Esophagus muscularis mucosa (tissue), 4 donors: ENCODE measurements at places on chromosomes 1 and 21.

- DNase-seq = no peak
These were observed 1342.7 kb upstream of the ADGRL4 start for GRCh38 chr1:80349218-80349617.

DNA sequence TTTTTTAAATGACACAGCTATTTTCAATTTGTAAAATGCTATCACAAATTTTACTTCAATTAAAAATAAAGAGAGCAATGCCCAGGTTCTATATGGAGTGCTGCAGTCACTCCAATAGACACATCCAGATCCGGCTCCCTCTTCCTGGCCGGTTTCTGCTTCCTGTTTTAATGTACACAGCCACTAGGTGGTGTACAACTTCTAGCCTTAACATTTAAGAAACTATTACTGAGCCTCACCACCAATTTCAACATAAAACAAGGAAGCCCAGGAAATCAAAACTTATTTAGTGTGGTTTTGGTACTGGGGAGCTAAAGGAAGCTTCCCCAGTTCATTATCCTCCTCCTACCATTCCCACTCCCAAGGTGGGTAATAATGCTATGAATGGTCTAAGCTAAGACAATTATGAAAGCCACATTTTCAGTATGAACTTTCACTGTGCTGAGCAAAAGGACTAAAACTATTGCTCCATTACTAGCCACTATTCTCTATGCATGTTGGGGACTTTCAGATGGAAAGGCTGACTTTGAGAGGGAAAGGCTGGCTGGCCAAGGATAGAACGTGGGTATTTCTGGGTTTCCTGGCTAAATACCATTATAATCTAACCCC, 25.5 kb upstream of the MTMR11 start:
- no peak for DNase-seq

DNA sequence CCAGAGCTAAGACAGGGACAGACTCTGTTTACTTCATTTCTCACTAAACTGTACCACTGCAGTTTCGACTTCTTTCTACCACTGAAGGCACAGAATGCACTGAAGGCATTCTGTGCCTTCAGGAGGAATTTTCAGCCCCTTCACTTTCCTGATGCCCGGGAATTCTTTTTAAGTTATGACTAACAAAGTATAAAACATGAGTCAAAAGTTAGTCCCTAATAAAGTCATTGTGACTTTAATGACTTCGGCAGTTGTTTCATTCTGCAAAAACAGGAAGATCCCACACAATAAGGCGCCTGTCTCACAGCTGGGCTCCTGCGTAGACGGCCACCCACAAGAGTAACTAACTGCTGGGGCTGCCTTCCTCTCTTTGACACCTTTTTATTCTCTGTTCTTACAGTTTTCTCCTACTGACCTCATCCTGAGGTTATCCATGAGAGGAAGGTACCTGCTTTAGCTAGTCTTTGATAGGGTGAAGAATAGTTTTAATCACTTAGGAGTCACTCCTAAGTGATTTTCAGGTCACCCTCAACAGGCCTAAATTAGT, 183.9 kb upstream of the SGIP1 start:
- no peak for DNase-seq

DNA sequence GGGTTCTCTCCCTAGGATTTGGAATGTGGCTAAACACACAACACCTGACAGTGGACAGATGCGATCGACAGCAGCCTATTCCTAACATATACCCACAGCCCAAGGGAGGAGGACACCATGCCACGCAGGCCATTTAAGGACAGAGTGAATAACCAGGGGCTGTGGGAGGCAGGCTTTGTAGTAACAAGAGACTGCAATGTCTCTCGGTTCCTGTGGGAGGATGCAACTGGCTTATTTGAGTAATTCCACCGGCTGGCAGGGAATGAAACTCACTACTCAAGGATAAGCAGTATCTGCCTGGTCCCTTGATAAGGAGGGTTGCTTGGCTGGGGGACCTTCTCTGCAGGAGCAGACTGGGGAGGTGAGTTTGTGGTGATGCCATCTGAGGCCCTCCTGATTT, 109.6 kb downstream of the PCP4 start:
- DNase-seq = no peak

GRCh38 chr1:165580931-165581871, 37.4 kb downstream of the LRRC52 start:
- DNase-seq = no peak

- DNase-seq = no peak
These were observed 107.1 kb downstream of the NIBAN1 start for GRCh38 chr1:184866991-184867788.

DNA sequence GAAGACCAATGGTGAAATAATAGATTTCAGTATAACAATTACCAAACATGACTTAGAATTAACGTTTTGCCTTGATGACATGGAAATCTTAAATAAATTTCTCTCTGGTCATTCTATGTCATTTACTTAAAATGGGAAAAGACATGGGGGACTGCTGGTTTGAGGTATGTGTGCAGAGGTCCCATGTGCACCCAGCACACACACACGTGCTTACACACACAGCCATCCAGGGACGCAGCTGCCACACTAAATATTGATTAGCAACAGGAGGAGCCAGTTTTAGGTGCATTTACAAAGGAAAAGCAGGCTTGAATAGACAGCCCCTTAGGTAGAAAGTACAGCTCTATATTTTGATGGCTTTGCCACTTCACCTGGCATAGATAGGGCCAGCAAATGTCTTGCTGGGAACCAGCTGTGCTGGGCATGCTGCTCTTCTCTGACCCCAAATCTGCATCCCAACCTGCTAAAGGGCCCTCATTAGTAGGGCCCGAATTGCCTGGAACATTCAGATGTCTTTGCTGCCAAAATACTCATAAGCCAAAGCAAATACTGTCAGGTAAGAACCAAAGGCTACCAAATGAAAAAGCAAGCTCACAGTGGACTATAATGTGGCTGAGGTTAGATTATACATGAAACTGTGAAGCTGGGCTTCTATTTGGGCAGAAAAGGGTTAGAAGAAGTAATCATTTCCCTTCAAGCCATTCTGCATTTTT, 399.9 kb downstream of the HHAT start:
- no peak for DNase-seq

DNA sequence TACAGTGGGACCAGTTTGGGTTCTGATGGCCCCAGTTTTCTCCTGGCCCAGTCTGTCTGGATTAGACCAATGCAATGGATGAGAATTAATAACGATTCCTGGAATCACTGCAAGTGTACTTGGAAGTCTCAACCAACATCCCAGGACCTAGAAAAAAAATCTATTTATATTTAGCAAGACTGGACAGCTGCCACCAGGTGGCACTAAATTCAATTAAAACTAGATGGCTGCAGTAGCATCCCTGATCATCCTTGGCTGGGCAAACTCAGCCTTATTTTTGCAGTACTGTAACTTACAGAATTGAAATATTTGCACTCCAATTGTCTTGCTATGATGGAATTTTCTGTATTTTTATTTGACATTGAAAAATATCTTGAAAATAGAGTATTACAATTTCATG, 165.7 kb downstream of the NCAM2 start:
- no peak for DNase-seq

GRCh38 chr1:51231120-51231519, 5.0 kb upstream of the RNF11 start:
- no peak for DNase-seq
